ENCODE measurements at places on chromosomes 12 and 14. TPM values are rescaled to one million over a fixed set of nuclear protein-coding genes. Genes with fewer than 3 reads are reported as not detected.

DNA sequence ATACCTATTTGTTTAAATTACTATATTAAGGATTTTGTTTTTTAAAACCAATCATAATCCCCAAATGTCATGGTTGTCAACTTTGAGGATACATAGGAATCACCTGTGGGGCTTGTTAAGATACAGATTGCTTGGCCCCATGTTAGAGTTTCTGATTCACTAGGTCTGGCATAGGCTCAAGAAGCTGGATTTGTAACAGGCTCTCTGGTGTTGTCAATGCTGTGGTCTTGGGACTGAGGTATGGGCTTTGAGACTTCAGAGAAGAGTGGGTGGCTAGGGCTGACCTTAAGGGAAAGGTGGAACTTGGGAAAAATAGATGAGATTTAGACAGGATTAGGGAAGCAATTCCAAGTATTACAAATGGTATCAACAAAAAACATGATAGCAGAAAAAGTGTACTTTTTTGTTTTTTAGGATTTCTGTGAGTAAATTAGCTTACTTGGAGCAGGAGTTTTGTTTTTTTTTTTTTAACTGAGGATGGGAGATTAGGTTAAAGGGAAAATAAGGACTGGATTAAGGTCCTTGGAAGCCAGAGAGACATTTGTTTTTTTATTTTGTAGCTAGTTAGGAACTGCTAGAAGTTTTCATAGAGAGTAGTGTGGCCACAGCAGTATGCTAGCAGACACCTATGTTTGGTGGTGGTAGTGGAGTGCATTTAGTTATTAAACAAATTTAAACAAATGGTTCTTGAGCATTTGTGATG, 88.6 kb downstream of the RAD51B start:
- no peak for DNase-seq

- no peak for DNase-seq
Measured at GRCh38 chr14:34258318-34258717, 203.7 kb downstream of the SPTSSA start.

Gene TEX22
- total RNA-seq: 0.82 TPM

Gene KRT85
- not detected for total RNA-seq

DNA sequence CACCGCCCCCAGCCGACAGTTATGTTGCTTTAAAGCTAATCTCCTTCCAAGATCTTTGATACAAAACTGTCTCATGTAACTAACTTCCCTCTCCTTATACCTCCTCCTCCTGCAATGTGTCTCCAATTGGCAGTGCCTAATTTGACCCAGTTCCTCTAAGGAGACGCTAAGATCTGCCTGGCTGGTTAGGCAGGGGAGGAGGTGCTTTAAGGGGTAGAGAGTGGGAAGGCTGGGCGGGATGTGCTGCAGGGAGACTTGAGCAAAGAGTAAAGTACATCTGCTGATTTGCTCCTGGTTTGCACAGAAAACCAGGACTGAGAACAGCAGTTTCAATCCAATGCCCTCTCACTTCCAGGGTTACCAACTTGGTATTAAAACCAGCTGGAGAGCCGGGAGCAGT, 7.4 kb upstream of the IKZF4 start:
- no peak for DNase-seq

Gene LRRIQ1
- total RNA-seq: 1.2 TPM

- DNase-seq: no peak
Measured at GRCh38 chr12:25115677-25116076, 79.3 kb downstream of the DNAI7 start.

- DNase-seq: no peak
Measured at GRCh38 chr14:67016856-67017255, 172.4 kb upstream of the GARIN2 start.

Gene PIANP
- 9.8 TPM for total RNA-seq

Gene ARHGEF25
- 6.4 TPM for total RNA-seq

- DNase-seq: no peak
Measured at GRCh38 chr14:89805501-89805900, 149.0 kb downstream of the EFCAB11 start.

- DNase-seq: no peak
Measured at GRCh38 chr12:75853626-75854025, 177.9 kb downstream of the PHLDA1 start.

GRCh38 chr12:97778111-97778510, 315.5 kb downstream of the RMST start:
- no peak for DNase-seq

DNA sequence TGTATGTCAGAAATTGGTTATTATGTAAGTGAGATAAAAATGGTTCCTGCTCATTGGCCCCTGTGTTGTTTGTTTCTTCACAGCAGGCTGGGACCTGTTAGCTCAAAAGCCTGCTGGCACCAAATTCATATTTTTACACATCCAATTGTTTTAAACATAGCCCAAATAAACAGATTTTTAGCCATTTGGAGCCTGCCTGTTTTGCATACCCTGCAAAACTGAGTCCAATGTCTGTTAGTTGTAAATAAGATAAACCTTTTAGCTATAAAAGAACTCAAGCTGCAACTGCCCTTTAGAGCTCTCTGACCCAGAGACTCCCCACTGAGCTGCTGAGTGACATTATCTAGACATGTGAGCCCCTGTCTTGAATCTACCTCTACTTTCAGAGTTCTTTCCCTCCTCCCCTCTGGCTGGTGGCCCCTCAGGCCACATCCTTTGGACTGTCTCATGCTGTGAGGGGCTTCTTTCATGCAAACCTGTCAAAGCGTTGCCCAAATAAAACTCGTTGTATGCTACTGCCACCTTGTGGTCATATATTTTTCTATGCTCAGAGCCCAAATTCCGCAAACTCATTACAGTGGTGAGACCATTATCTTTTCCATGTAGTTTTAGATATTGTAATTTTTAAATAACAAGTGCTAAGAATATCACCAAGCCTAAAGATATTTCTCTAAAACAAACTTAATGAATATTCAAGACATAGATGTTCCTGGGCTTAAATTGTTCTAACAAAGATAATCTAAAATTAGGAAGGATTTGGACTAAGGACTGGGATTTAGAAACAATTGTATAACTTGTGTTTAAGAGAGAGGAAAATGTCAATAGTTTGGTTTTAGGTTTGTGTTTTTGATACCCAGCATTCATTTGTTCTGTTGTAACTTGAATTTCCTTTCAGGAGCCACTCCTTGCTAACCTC, 337.9 kb downstream of the AACS start:
- DNase-seq: peak; percentile 66

Gene PHLDA1
- total RNA-seq: 19.8 TPM

- DNase-seq: no peak
Measured at GRCh38 chr12:11718768-11719253, 69.3 kb downstream of the ETV6 start.

DNA sequence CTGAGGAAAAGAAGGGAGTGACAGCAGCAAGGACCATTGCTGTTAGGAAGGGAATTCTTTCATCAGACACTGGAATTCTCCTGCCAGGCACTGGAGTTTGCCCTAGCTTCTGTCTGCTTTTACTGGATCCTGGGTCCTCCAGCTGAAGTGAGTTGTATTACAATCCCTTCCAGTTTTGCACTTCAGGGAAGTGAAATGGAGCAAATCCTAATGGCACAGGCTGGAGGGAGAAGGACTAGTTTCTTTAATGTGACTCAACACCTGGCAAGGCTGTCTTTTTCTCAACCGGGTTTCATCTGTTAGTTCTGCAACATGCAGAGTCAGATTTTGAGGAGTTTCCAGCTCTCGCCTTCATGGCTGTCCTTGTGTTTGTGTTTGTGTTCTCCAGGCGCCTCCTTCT, 45.8 kb downstream of the ETV6 start:
- no peak for DNase-seq

GRCh38 chr14:67963960-67964812, 144.6 kb downstream of the RAD51B start:
- DNase-seq: no peak

Gene PTGER2
- total RNA-seq: 1.2 TPM

Gene RNF212B
- 1.2 TPM for total RNA-seq

DNA sequence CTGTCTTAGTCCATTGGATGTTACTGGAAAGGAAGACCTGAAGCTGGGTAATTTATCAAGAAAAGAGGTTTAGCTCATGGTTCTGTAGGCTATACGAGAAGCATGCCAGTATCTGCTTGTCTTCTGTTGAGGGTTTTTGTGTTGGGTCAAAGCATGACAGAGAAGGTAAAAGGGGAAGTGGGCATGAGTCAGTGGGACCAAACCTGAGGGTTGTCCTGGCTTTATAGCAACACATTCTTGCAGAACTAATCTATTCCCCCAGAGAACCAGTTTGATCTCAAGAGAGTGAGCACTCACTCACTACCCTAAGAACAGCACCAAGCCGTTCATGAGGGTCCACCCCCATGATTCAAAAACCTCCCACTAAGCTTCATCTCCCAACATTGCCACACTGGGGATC, 19.0 kb upstream of the KRAS start:
- no peak for DNase-seq

GRCh38 chr12:102548543-102548942, 68.2 kb upstream of the IGF1 start:
- no peak for DNase-seq

GRCh38 chr12:57889500-57889989, 43.0 kb upstream of the CTDSP2 start:
- no peak for DNase-seq

- no peak for DNase-seq
Measured at GRCh38 chr12:92035477-92035876, 110.2 kb downstream of the BTG1 start.

DNA sequence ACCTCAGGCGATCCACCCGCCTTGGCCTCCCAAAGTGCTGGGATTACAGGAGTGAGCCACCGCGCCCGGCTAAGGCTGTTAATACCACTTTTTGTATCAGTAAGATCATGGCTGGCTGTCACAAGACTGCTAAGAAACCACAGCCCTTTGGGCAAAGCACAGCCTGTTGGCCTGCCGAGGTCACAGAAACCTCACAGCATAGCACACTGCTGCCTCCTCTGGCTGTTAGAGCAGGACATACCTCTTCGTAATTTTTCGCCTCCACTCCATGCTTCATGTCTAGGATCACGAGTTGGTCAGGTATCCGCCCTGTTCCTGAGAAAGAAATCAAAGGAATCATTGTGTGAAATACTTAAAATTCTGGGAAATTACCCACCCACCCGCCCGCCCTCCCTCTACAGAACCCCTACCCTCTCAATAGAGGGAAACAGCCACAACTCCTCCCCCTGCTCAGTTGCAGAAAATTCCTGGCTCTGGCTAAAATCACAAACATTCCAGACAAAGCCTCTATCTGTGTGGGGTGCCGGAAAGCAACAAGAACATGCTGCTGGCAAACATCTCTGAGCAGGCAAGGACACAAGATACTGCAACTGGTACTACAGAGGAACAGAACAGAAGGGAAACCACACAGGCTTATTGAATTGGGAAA, 20.7 kb upstream of the NEK9 start:
- peak; percentile 57 for DNase-seq

GRCh38 chr14:21840765-21841164, 167.1 kb upstream of the OR4E1 start:
- DNase-seq: no peak

Measured in H1 (cell line).